CD4-positive, alpha-beta T cell (primary cell): ENCODE measurements at places on chromosomes 13 and 19.
A peak's percentile ranks its signal among the peaks of the same experiment; 100 is the strongest.

DNA sequence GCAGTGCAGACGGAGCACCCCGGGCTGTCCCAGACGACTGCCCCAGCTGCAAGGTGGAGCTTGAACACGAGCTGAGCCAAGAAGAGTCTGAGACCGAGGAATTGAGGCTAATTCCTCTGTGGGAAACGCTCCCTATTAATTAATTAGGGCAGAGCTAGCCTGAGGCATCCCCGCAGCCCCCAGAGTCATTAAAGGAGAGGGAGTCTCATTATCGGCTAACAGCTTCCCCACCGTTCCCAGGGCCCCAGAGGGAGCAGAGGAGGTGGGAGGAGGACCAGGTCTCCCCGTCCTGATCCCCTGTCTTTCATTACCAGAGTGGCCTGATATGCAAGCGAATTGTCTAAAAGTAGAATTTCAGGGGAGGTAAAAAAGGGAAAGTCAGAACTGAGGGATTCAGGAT lies 13.1 kb upstream of the SLC1A6 start:
- no peak for DNase-seq

- no peak for DNase-seq
Observed at GRCh38 chr19:35911173-35911572, 3.1 kb upstream of the TYROBP start.

- no peak for DNase-seq
Observed at GRCh38 chr19:34409189-34410164, 5.3 kb downstream of the PDCD2L start.

GRCh38 chr19:457636-458035 lies 3.2 kb downstream of the SHC2 start:
- no peak for DNase-seq

GRCh38 chr13:29162638-29163235 lies 342.6 kb downstream of the MTUS2 start:
- no peak for DNase-seq

DNA sequence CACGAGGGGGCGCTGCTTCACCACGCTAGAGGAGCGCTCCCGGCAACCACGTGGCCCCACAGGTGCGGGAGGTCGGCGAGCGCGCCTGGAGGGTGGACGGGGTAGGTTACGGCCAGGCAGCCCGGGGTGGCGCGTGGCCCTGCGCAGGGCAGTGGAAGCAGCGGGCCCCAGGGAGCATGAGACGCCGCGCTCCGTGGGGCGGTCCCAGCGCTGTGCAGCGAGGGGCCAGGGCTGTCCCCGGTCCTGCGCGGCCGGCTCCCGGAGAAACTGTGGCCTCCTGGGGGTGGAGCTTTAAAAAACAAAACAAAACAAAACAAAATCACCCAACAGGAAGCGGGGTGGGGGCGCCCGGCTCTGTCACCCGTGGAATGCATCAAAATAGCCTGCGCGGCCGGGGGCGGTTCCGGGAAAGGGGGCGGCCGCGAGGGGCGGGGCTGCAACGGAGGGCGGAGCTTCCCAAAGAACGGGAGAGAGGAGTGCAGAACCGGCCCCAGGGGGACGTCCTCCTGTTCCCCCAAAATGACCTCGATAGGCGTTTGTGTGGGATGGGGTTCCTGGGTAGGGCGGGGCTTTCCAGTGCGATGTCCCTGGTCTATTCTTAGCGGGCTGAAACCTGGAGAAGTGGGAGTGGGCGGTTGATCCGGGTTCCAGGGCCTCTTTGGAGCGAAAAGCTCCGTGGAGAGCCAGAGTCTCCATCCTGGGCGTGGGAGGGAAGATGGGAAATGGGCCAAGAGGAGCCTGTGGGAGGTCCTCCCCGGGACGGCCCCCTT lies 27.3 kb downstream of the NUMBL start:
- peak; percentile 92 for DNase-seq

DNA sequence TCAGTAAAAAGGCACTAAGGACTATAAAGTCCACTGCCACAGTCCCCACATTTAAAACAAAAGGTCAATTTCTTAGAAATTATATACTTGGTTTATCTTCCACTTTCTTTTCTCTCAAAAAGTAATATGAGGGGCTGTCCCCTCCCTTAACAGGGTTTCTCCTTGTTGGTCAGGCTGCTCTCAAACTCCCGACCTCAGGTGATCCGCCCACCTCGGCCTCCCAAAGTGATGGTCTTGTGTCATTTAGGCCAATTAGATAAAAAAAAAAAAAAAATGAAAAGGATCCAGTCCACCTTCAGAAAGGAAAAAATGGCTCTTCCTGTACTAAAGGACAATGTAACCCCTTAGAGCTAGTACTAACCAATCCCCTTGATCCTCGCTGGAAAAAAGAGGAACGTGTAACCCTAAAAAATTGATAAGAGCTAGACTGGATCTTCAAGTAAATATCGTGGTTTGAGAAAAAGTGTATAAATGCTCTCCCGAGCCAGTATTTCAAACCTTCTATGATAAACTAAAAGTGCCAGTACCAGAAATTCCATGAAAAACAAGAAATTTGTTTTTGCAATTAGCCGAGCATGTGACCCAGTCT lies 9.0 kb upstream of the CD70 start:
- DNase-seq: no peak

DNA sequence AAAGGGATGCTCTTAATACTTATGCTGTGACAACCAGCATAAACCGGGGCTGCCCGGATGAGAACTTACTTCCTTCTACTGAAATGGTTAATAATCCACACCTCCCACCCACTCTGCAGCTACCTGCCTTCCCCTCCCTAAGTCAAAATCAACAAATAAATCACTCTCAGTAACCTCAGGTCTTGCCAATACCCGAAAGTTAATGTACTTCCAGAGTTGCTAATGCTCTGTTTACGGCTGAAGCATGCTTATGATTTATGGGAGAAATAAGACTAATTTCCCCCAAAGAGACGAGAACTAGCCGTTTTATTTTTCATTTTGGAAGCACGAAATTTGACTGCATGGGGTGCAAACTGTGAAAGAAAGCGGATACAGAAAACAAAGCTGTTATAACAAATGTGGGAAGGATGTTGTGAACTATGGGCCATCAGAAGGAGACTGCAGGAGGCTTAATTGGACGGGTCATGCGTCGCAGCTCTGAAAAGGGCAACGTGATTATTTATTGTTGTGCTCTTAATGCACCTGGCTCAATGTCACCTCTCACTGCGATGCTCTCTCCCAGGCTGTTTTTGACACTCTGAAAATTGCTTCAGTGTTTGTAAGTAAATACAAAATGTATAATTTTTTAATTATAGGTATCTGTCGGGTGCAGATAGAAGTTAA lies 114.0 kb upstream of the SLC7A1 start:
- DNase-seq: no peak

GRCh38 chr19:49951806-49952478 lies 9.0 kb downstream of the SIGLEC11 start:
- DNase-seq: no peak

GRCh38 chr19:3129112-3129511 lies 6.7 kb upstream of the GNA15 start:
- DNase-seq: no peak

DNA sequence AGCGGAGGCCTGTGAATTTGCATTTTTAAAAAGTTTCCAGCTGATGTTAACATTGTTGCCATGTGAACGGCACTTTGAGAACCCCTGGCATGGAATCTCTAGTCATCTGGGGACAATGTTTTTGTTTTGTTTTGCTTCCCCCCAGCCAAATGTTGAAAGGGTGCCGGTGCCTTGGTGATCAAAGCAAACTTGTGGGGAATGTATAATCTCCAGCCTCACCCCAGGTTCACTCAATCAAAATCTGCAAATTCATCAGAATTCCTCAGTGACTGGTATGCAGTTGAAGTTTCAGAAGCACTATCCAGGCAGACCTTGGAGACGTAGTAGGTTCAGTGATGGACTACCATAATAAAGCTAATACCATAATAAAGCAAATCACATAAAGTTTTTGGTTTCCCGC lies 428.7 kb downstream of the MYO16 start:
- DNase-seq: no peak
